ENCODE measurements at places on chromosomes 12 and 14.
A peak's percentile ranks its signal among the peaks of the same experiment; 100 is the strongest.

- DNase-seq: no peak
Observed at GRCh38 chr12:12273291-12273957, 6.6 kb upstream of the LRP6 start.

DNA sequence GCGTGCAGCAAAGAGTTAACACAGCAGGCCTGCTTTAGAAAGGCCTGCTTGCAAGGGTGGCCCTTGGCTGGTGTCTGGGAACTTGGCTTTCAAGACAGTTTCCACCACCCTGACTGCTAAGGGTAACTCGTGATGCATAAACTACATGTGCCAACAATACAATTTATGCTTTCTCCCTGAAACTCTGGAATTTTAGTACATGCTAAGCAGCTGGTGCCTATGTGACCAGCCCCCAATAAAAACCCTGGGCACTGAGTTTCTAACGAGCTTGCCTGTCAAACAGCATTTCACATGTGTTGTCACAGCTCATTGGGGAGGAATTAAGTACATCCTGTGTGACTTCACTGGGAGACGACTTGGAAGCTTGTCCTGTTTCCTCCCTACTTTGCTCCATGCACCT, 133.1 kb downstream of the SLC5A8 start:
- DNase-seq: no peak

DNA sequence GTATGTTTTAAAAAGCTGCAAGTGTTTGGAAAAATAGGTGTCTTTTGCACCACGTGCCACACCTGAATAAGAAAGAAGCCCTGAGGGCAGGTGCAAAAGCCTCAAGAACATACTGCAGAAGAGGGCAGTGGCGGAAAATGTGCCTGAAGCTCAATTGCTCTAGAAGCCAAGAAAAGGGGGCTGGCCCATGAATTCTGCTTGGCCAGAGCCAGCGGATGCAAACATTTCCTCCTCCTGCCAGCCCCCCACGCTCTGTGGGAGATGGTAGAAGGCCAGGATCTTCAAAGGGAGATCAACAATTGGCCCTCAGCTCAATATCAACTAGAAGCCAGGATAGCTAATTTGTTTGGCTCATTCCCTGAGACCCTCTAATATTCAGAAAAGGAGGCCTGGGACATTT, 80.3 kb upstream of the TMEM132D start:
- no peak for DNase-seq

- DNase-seq: no peak
Observed at GRCh38 chr12:121514184-121514742, 66.6 kb downstream of the KDM2B start.

DNA sequence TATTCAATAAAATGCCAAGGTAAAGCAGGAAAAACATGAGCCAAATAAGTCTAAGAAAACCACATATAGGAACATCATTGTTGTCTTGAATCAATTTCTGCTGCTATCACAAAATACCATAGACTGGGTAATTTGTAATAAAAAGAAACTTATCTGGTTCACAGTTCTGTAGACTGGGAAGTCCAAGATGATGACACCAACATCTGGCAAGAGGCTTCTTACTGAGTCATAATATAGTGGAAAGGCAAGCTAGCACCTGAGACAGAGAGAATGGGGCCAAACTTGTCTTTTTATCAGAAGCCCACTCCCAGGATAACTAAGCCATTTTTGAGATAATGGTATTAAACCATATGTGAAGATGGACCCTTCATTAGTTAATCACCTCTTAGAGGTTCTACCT, 975.9 kb downstream of the FLRT2 start:
- no peak for DNase-seq

DNA sequence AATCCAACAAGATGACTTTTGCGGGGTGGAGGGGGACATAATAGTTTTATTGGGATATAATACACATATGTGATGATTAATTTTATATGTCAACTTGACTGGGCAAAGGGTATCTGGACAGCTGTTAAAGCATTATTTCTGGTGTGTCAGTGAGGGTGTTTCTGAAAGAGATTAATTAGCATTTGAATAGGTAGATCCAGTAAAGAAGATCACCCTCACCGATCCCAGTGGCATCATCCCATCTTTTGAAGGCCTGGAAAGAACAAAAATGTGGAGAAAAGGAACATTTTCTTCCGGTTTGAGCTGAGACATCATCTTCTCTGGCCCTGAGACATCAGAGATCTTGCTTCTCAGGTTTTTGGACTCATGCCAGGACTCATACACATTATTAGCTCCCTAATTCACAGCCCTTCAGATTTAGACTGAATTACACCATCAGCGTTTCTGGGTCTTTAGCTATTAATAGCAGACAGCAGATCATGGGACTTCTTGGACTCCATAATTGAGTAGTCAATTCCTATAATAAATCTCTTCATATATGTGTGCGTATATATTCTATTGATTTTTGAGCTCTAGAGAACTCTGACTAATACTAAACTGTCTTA, 283.6 kb downstream of the PCNX1 start:
- DNase-seq: no peak

- no peak for DNase-seq
Observed at GRCh38 chr14:68143341-68143841, 323.8 kb downstream of the RAD51B start.

- DNase-seq: no peak
Observed at GRCh38 chr12:52632656-52633055, 14.3 kb upstream of the KRT73 start.

GRCh38 chr14:33589334-33589733, 361.5 kb downstream of the EGLN3 start:
- no peak for DNase-seq

DNA sequence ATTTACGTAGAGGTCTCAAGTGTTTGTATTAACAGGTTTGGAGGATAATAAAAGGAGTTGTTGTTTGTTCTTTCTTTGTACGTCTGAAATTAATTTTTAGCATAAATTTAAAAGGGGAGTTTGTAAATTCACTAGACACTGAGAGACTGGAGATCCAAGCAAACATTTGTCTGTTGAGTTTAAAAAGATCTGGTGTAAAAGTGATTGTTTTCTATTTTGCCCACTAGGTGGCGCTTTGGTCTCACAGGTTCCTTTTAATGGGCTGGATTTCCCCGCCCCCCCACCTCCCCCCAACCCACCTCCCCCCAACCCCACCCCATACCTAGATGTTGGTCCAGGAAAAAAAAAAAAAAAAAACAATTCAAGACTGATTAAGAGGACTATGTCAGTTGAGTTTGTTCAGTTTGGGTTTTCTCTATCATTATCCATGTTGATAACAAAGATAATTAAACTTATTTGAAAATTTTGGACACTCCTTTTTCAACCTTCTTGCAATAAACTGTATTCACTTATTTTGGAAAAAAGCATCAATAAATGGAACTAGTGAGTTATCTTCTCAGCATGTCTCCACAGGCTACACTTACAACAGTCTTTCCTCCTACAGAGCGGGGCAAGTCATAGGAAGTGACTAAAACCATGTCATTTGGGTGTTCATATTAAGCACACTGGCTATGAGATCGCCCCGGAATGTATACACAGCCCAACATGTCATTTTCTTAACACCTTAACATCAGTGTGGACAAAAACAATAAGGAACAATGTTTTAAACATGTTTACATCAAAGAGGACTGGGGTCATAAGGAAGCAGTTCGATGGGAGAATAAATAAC, 841.1 kb downstream of the NRXN3 start:
- no peak for DNase-seq

GRCh38 chr12:69254046-69254445, 14.7 kb downstream of the CPSF6 start:
- no peak for DNase-seq

DNA sequence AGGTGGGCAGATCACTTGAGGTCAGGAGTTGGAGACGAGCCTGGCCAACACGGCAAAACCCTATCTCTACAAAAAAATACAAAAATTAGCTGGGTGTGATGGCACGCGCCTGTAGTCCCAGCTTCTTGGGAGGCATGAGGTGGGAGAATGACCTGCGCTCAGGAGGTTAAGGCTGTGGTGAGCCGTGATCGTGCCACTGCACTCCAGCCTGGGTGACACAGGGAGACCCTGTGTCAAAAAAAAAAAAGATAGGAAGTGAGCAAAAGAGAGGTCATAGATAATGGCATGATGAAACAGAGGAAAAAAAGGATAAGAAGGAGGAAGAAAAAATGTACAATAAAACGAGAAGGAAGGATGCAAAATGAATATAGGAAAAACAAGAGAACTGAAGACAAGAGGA, 159.5 kb downstream of the ETV6 start:
- DNase-seq: no peak

- DNase-seq: peak; percentile 99
Observed at GRCh38 chr12:7989827-7990491, 42.6 kb upstream of the FOXJ2 start.

GRCh38 chr12:40034156-40034555, 71.7 kb downstream of the SLC2A13 start:
- DNase-seq: no peak

GRCh38 chr12:96995861-96996260, 88.8 kb downstream of the NEDD1 start:
- no peak for DNase-seq

GRCh38 chr14:65042296-65042695, 55.6 kb downstream of the FNTB start:
- DNase-seq: no peak

- no peak for DNase-seq
Observed at GRCh38 chr14:93732524-93732923, 55.8 kb downstream of the PRIMA1 start.

GRCh38 chr14:91286530-91286937, 42.0 kb upstream of the GPR68 start:
- DNase-seq: peak; percentile 65

- DNase-seq: no peak
Observed at GRCh38 chr12:11987901-11988300, 82.8 kb upstream of the BCL2L14 start.

GRCh38 chr12:32181498-32182175, 75.0 kb downstream of the BICD1 start:
- DNase-seq: no peak

DNA sequence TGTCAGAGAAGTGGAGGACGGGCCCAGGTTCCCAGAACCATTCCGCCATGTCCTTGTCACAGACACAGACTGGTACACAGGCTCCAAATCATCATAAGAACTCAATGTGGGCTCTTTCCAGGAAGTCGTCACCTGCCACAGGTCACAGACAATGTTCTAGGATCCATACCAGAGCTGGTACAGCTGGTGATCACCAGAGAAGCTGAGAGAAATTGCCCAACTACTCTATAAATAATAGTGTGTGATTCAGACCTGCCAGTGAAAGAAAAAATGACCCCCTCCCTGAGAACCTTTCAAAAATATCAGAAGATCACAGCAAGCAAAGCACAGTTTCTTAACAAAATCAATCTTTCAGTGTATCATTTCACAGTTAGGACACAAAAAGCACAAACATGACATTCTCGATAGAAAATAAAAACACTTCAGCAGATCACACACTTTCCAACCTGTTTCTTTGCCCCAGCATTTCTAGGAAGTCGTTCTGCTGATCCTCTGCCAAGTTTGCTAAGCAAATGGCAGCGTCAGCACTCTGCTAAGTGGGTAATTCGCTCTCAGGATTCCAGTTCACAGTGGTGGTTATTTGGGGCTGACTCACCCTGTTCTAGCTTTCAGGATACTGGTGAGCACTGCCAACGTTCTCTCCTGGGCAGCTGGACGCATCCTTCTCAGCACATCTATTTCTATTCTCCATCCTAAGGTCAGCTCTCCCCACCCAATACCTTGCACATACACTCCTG, 223.3 kb upstream of the SFSWAP start:
- DNase-seq: no peak

DNA sequence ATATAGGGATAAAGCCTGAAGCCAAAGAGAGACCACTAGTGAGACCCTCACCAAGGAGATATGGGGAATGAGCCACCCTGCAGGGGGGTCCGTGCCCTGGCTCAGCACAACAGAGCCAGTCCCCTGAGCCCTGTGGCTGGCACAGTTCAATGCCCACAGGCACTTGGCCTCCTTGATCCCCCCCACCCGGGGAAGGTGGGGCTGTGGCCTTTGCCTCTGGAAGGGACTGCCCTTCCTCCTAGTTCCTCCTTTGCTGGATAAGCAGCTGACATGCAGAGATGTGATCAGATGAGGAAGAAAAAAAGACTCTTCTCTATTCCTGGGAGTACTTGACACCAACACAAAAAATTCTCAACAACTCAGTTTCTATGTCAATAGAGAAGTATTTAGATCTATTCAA, 19.9 kb downstream of the TTC7B start:
- no peak for DNase-seq

DNA sequence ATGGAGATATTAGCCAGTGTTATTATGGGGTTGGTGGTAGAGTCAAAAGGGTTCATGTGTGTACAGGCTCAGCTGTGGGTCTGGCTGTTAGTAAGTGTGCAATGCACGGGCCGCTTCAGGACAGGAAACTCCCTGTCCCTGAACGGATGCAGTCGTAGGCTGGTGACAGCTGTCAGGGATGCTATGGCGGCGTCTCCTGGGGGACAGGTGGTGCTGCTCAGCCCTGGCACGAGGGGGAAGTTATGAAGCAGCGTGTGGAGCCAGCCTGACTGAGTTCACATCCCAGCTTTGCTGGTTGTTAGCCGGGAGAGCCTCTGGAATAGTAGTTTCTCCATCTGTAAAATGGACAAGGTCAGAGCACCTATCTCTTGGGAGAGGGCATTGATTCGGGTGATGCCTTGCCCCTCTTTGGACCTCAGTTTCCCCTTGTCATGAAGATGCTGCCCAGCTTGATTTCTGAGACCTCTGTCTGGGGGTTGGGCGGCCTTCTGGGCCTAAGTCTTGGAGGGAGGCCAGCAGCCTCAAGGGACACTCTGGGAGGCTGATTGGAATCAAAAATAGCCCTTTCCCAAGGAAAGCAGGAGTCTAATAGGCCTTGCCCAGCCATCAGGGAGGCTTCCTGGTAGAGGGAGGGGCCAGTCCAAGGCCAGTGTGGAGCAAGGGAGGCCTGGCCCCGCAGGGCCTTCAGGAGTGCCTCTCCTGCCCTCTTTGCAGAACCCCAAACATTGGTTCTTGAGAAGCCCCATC, 7.1 kb downstream of the ASB2 start:
- DNase-seq: no peak

DNA sequence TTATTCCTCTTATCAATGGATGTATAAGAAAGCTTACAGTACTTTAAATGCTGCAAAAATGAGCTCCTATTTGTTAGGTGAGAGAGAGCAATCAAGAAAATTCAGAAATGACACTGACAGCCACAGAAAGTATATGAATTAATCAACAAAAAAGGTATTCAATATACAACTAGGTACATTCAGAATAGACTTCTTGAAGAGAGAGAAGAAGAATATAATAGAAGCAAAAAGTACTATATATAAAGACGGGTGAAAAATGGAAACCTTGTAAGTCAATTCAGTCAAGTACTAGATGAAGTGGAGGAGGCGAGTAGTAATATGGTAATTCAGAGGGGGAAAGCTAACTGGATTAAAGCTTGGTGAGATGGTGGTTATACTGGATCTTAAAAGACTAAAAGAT, 74.3 kb downstream of the HEATR5A start:
- DNase-seq: no peak

GRCh38 chr12:69101505-69101904, 137.9 kb upstream of the CPSF6 start:
- no peak for DNase-seq

GRCh38 chr14:105911006-105911847, 384.8 kb downstream of the TMEM121 start:
- no peak for DNase-seq

DNA sequence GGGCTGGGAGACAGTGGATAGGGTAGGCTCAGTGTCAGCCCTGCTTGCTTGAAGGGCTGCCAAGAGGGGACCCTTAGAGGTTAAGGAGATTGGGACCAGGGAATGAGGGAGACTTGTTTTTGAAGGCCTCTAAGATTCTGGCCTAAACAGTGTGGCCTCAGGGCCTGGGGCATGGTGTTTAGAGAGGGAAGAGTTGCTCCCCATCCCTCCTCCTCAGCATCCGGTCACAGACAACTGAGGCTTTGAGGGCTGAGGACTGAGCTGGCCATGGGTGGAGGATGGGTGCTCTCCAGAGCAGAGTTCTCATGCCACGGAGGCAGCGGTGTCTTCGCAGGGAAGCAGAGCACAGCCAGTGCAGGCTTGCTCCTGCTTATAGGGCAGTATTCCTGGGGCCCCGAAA, 49.4 kb downstream of the KRT80 start:
- no peak for DNase-seq
